ENCODE measurements at places on chromosomes 16 and 17. TPM values are rescaled to one million over a fixed set of nuclear protein-coding genes. Genes with fewer than 3 reads are reported as not detected.

The GNAO1 gene
- not detected for polyA plus RNA-seq

The RNF43 gene
- 0.07 TPM for polyA plus RNA-seq

The MAP2K3 gene
- 49.0 TPM for polyA plus RNA-seq

The C16orf86 gene
- polyA plus RNA-seq: 4.3 TPM

The TBX6 gene
- polyA plus RNA-seq: 0.25 TPM

The SLC6A4 gene
- 0.16 TPM for polyA plus RNA-seq

The GFAP gene
- polyA plus RNA-seq: 0.06 TPM

The C17orf107 gene
- polyA plus RNA-seq: 1.6 TPM

The SEZ6 gene
- 1.5 TPM for polyA plus RNA-seq

The CACNG5 gene
- not detected for polyA plus RNA-seq

The JUP gene
- polyA plus RNA-seq: 0.30 TPM

The SBK1 gene
- polyA plus RNA-seq: 7.4 TPM

The ZG16 gene
- polyA plus RNA-seq: not detected

The SULT1A2 gene
- polyA plus RNA-seq: not detected

Data from naive thymus-derived CD8-positive, alpha-beta T cell (primary cell).